Suppressor macrophage (primary cell): ENCODE measurements at places on chromosomes 7 and 10.
A peak's percentile ranks its signal among the peaks of the same experiment; 100 is the strongest.

DNA sequence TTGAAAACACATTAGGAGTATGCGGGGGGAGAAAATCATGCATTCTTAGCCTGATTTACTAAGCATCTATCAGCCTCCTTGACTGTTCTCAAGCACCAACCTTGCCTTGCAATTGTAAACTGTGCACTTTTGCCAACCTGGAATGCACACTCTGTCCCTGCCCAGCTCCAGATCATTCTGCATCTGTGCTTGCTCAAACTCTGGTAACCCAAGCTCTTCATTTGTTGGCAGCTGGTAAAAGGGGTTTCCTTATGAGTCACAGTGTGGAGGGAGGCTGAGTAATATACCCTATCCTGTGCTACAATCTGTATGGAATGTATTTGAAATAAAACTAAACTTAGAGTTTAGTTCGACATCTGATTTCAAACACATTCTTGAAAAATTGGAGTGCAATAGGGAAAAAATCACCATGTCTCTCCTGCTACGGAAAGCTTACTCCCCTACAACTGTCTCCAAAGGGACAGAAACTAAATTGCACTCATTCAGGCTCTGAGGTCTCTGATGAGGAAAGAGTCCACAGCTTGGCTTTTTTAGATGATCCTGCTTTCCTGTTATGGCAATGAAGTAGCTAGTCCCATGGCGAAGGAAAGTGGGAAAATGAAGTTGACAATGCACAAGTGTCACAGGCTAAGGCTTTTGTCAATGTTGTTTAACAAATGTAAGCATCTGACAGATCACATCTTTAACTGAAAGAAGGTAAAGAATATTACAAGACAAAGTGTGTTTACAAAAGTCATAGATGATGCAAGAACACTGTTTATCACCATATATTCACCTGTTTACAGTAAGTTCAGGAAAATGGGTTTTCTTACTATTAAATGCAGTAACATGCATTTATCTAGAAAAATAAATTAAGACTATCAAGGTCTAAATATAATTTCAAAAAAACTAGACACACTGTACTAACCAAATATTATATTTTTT lies 61.9 kb downstream of the TES start:
- DNase-seq = no peak

GRCh38 chr10:5525561-5526341 lies 990 bp downstream of the CALML3 start:
- no peak for DNase-seq

DNA sequence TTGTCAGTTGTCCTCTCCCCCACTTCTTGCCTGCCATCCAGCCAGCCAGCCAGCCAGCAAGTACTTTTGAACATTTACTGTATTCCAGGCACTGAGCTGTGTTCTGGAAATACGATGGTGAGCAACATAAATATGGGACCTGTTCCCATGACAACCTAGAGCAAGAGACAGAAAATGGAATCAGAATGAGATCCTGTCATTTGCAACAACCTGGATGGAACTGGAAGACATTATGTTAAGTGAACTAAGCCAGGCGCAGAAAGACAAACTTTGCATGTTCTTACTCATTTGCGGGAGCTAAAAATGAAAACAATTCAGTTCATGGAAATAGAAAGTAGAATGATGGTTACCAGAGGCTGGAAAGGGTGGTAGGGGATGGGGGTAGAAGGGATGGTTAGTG lies 140.7 kb downstream of the ICA1 start:
- DNase-seq = no peak

DNA sequence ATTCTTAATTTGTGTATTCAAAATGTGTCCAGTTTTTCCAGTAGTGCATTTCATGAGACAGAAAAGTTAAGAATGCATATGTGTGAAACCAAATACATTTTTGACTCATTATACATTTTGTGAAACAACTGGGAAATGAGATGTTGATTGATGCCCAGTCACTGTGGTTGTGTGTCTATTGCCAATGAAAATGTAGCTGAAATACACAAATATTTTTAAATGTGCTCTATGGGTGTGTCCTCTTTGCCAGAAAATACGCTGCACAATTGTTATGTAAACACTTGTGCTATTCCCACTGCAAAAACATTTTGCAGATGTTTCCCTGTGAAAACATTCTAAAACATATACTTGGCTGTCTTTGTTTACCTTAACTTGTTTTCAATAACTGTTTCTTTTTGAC lies 395.2 kb downstream of the TFEC start:
- DNase-seq = no peak

DNA sequence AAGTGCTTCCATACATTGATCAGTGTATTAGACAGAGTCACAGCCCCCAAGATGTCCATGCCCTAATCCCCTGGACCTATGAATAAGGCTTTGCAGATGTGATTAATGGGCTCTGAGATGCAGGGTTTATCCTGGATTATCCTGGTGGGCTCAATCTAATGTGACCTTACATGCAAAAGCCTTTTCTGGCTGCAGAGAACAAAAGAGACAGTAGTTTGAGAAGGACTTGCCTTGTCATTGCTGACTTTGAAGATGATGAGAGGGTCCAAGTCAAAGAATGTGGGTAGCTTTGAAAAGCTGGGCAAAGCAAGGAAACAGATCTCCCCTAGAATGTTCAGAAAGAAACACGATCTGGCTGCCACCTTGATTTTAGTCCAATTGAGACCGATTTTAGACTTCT lies 238.7 kb downstream of the CCSER2 start:
- DNase-seq = no peak

DNA sequence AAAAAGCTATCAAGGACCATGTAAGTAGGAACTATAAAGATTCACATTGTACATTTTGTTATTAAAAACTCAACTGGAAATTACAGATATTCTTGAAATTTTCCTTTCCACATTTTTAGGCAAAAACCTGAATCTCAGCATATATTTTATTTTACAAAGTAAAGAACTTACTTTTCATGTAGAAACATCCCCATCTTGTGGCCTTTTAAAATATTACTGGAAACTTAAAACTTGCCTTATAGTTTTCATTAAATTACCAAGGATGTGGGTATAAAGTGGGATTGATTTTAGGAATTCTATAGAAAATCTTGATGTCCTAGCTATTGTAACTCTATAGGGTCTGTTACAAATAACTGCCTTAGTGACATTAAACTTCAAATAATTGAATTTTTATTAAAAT lies 10.6 kb downstream of the DBF4 start:
- DNase-seq = peak; percentile 77

- peak; percentile 34 for DNase-seq
These were observed 88.1 kb downstream of the HIP1 start for GRCh38 chr7:75650681-75651080.

- no peak for DNase-seq
These were observed 12.9 kb upstream of the SORBS1 start for GRCh38 chr10:95573964-95574604.

GRCh38 chr7:128833148-128833945 lies 3.1 kb downstream of the FLNC start:
- DNase-seq = peak; percentile 68

- no peak for DNase-seq
These were observed 70.3 kb downstream of the NRCAM start for GRCh38 chr7:108385834-108386422.

GRCh38 chr7:44735403-44736165 lies 13.1 kb upstream of the ZMIZ2 start:
- DNase-seq = peak; percentile 69

GRCh38 chr10:117186832-117187615 lies 10.3 kb upstream of the KCNK18 start:
- DNase-seq = no peak

DNA sequence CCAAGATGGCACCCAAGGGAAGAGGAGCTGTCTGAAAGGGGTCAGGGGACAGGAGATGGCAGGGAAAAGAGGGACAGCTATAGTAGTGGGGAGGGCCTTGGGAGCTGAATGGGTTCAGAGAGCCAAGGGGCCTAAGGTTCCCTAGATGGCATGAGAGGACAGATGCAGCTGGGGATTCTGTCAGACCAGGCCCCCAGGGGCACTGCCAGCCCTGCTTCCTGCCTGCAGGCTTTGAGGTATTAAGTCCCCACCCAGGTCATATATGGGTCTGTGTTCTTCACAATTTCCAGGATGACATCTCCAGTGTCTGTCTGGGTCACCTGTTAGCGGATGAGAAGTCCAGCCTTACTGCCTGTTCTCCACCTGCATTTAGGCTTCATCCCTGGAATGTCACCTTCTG lies 56.7 kb downstream of the NEURL1 start:
- no peak for DNase-seq

DNA sequence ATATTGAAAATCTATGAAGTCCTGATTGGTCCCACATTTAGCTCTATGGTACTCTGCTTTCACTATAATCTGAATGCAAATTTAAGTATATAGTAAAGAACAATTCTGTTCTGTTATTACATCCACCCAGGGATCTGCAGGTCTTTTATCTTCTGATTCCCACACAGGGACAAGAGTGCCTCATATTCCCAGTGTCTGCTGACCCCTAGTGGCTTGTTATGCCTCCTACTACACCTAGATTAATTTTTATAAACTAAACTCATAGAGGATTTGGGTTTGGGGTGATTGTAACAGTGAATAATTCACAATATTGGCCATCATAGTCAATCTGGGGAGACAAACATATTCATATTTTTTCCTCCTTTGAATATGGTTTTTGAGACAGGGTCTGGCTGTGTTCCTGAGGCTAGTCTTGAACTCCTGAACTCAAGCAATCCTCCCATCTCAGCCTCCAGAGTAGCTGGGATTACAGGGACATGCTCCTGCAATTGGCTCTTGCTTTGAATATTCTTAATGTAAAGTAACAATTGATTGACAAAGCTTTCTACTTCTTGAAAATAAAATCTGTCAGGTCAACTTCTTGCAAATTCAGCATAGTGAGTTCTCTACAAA lies 282.1 kb downstream of the KCND2 start:
- peak; percentile 23 for DNase-seq

- peak; percentile 73 for DNase-seq
These were observed 100.6 kb downstream of the FAM204A start for GRCh38 chr10:118241229-118242137.

GRCh38 chr10:32929634-32930033 lies 28.4 kb downstream of the ITGB1 start:
- no peak for DNase-seq

- DNase-seq = peak; percentile 86
These were observed 109.1 kb upstream of the TNRC18 start for GRCh38 chr7:5532536-5533335.

GRCh38 chr10:63208986-63209385 lies 75.9 kb downstream of the NRBF2 start:
- no peak for DNase-seq

- DNase-seq = no peak
These were observed 20.5 kb downstream of the TMEM270 start for GRCh38 chr7:73881352-73882046.

DNA sequence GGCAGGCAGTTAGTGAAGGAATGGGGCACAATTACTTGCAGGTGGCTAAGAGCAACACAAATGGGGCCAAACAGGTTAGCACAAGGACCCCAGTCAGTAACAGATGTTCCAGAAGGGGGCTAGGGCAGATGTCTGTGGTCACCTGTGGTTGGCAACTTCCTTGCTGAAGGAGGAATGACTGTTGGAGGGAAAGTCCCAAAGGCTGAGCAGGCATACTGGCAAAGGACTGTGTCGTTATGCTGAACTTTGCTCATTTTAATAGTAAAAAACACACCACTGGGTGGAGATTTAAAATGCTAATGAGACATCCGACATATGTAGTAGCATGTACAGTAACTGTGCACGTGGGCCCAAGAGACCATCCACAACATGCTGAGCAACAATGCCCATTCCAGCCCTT lies 511.6 kb downstream of the CALN1 start:
- no peak for DNase-seq

DNA sequence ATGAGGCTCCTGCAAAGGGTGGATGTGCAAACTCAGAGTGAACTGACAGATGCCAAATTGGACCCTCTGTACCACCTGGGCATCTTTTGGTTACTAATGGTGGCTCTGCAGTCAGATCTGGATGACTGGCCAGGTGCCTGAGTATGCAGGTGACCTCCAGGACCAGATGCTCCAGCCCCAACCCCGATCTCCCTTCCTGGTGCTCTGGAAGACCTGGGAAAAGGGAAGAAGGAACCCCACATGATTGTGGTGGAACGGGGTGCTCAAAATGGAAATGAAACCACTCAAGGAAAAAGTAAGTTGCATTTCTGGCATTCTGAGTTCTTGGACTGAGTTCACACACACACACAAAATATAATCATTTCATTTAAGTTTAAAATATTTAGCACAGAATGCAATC lies 9.8 kb upstream of the AEBP1 start:
- DNase-seq = no peak

GRCh38 chr10:104806801-104807200 lies 165.7 kb downstream of the SORCS3 start:
- DNase-seq = no peak

GRCh38 chr7:26387731-26388130 lies 96.1 kb downstream of the SNX10 start:
- no peak for DNase-seq

DNA sequence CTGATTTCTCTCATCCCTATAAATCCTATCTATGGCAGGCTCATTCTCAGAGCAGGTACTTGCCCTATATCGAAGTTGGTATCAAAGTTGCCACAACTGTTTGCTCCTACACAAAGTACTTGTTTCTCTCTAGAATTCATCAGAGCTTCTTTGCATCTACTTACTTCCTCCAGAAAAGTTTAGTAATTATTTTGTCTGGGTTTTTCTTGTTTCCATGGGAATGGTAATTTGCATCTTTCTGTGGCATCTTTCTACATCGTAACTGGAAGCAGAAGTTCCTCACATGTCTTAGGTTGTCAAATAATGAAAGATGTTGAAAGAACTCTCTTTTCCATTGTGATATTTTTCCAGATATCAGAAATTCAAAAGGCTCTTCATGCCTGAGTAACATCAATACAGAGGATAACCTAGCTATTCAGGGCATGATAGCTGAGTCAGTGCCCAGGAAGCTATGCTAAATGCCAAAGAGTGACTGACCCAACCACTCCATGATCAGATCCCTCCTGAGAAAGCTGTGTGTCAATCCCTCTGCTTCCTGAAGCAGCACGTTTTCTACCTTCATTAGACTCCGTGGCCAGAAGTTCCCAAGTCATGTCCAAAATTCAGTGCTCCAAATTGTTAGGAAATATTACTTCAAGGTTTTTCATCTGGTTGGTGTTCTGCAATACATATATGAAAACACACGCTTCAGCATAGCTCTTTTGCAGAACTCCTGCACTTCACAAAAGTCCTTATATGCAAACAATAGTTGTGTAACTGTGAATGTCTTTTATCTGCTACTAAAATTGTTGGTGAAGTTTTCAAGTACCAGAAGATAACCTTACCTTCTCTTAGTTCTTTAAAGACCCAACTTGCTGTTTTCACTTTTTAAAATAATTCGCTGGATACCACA lies 216.5 kb downstream of the VTI1A start:
- DNase-seq = peak; percentile 4

DNA sequence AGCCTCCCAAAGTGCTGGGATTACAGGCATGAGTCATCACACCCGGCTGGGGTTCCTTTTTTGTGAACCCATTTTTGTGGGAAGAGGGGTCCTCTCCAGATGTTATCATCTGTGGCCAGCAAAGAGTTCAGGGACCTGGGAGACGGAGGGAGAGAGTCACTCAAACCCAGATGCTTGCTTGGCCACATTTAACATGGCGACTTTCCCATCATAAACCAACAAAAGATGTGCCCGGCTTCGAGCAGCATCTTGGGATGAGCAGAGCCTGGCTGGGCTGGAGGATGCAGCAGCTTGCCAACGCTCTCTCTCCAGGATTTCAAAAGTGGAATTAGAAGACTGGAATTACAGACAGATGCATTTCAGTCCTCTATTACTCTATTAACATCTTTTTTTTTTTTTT lies 19.1 kb upstream of the HABP2 start:
- no peak for DNase-seq
